ENCODE measurements at places on chromosomes 2 and 18.

GRCh38 chr2:15160201-15160991, 400.7 kb downstream of the NBAS start:
- no peak for DNase-seq

- DNase-seq, result no peak
Observed at GRCh38 chr2:48364100-48364499, 165.9 kb upstream of the STON1 start.

- no peak for DNase-seq
Observed at GRCh38 chr2:43358410-43359201, 132.2 kb upstream of the ZFP36L2 start.

DNA sequence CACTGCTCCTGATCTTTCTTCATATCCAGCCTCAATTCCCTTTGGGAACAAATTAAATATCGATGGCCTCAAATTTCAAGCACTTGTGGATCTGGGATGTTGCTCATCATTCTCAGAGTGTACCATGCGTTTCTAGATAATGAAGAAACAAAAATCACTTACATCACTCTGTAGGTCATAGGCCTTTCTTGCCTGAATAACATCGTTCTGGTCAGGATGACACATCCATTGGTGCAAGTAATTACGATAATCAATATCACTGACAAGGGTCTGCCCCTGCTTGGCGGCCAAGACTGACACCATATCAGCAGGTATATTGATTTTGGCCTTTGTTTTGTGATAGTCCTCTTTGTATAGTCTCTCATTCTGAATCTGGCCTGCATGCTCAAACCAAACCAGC, 157.3 kb downstream of the RIF1 start:
- DNase-seq, result no peak

GRCh38 chr2:181411105-181411849, 45.9 kb upstream of the ITGA4 start:
- DNase-seq, result no peak

DNA sequence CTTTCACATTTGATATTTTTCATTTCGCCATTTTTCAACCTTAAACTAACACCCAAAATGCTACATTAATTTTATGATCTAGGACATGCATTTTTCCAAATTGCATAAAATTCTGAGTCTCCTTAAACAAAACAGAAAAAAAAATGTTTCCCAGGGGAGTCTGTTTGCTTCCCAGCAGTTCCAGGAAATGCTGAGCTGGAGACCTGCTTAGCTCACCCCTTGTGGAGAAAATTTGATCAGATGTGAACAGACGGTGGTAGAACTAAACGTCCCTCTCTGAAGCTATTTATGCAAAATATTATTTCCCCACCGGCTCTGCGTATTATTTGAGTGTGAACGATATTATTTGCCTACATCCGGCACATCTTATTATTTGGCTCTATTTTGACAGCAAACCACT, 74.9 kb upstream of the AGAP1 start:
- DNase-seq, result no peak

DNA sequence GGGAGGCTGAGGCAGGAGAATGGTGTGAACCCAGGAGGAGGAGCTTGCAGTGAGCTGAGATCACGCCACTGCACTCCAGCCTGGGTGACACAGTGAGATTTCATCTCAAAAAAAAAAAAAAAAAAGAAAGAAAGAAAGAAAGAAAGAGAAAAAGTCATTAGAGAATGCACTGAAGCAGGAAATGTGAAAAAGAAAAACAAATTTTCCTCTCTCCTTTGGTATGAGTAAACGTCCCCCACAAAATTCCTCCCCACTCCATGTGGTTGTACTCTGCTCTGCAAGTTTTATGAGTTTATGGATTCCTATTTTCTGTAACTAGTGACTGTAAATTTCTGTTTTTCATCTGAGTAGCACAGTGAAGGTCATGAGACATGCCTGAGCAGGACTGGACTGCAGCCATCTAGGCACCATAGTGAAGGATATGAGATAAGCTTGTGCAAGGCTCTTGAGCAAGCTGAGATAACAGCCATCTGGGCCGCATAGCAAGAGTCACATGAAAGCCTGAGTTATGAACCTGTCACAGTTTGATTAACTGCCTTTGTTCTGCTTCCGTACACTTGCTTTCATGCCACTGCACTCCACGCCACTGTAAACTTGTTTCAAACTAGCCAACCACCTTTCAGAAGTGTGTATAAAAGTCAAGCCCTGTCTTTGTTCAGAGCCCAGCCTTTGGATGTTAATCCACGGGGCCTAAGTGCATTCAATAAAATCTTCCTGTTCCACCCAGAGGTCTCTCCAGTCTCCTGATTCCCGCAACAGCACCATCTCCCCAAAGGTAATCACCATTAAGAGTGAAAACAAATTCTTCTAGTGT, 50.2 kb downstream of the SKA1 start:
- no peak for DNase-seq

- DNase-seq, result no peak
Observed at GRCh38 chr2:147630585-147630984, 214.2 kb upstream of the ACVR2A start.

- DNase-seq, result no peak
Observed at GRCh38 chr2:10252224-10252623, 50.5 kb upstream of the HPCAL1 start.

DNA sequence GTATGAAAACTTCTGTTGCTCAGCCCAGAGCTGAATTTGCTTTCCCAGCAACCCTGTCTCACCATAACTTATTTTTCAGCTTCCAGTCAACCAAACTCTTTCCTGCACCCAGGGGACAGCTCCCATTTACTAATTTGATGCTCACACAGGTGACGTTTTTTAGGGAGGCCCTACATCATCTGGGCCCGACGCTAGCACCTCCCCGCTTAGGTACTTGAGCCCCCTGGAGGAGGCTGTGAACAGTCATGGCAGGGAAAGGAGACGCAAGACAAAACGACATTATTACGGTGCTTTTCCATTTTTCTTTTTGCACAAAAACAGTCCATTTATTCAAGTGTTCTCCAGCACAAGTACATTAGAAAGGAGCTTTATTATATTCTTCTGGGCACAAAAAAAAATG, 59.2 kb upstream of the POMC start:
- DNase-seq, result no peak

GRCh38 chr18:75475228-75475627, 47.7 kb upstream of the SMIM21 start:
- peak; percentile 66 for DNase-seq

- no peak for DNase-seq
Observed at GRCh38 chr18:23387265-23387664, 65.8 kb upstream of the RIOK3 start.

- DNase-seq, result no peak
Observed at GRCh38 chr2:42055573-42056514, 8.0 kb downstream of the PKDCC start.

DNA sequence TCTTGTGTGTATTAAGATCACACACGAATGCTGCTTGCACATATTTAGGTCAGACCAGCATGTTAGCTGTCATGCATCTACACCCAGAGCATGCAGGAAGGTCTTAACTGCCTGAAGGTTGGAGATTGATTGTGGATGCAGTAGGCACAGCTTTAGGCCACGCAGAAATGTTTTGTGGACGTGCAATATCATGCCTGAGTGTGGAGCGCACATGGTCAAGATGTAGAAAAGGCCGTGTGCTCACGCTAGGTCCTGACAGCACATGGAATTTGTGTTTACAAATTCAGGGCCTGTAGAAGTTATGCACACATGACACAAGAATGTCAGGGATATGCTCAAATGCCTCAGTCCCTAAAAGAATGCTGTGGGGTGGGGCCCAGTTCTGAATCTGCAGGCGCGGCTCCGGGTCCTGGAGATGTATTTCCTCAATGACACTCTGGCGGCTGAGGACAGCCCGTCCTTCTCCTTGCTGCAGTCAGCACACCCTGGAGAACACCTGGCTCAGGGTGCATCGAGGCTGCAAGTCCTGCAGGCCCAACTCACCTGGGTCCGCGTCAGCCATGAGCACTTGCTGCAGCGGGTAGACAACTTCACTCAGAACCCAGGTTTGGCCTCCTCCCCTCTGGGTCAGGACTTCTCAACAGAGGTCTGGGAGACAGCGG, 27.9 kb downstream of the MARCO start:
- no peak for DNase-seq

GRCh38 chr2:8857709-8858108, 20.3 kb upstream of the KIDINS220 start:
- no peak for DNase-seq

GRCh38 chr2:39696838-39697237, 31.1 kb downstream of the TMEM178A start:
- peak; percentile 28 for DNase-seq

DNA sequence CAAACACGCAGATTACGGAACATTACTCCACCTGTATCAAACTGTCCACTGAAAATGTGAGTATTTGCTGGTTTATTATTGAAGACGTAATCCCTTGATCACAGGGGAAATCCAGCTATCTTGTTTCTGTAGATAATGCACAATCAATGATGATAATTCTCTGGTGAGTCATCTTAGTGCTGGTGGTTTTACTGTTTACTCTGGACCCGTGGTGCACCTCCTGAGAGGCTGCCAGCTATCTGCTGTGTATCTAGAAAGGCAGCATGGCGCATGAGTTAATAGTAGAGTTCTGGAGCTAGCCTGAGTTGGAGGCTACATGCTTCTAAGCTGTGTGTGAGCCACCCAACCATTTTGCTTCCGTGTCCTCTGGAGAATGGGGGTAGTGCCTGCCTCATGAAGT, 6.5 kb downstream of the NCAPH start:
- DNase-seq, result no peak

GRCh38 chr2:239921843-239922242, 103.3 kb downstream of the NDUFA10 start:
- DNase-seq, result no peak

DNA sequence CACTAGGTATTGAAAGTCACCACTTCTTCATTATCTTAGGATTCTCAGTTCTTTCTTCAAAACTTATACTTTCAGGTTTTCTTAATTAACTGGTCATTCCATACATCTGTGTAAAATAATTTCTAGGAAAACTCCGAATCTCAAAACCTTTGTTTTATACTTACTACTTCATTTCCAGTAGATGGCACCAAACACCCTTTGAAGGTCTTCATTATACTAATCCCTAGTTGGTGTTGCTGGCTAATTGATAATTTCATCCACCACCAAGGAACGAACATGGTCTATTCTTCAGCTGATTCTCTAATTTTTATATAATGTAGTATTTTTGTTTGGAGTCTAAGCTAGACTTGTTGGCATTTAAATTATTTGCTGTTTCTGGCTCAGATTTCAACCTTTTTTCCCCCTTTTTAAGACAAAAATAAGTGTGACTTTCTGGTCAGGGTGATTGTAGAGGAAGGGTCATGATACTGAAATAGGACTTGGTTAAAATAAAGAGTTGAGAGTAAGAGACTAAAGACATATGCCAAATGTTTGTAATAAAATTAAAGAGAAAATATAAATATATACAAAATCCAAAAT, 2.8 kb upstream of the MXD1 start:
- no peak for DNase-seq

DNA sequence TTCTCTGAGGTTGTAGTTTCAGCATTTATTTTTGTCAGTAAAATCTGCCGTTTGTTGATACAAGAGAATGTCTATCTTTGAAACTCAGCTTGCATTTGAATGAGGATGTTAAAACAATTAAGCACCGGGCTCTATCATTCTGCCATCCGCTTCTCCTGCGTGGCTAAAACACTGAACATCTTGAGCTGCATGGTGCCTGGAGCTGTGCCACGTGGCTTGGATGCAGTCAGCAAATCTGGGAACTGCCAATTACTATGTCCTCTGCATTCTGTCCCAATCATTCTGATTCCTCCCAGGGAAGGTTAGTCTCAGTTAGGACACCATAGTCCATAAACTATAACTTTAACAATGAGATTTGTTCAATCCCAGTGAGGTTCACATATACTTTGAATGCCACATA, 598.4 kb downstream of the FBXO15 start:
- DNase-seq, result no peak

GRCh38 chr2:74131901-74132300, 15.8 kb downstream of the BOLA3 start:
- no peak for DNase-seq

DNA sequence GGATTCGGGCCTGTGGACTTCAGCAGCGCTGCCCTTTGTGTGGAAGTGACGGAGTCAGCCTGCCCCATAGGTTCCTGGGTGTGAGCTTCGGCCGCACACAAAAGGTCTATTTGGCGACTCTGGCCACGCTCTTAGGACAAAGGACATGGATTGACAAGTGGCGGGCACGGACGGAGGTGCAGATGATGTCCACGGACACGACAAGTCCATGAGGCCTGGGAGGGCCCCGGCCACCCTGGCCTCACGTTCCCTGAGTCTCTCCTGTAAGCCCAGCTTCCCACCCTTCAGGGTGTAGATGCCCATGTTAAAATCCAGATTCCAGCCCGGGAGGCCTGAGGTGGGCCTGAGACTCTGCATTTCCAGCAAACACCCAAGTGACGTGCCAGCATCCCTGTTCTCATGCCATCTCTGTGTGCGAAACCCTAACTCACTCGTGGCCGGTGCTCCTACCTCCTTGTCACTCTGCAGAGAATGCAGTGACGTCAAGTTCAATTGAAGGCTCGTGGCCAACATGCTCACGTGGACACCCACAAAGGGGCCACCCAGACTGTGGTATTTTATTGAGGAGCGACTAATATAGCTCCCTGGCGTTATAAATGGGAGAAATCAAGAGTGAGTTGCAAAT, 111.7 kb downstream of the RTP5 start:
- DNase-seq, result no peak

DNA sequence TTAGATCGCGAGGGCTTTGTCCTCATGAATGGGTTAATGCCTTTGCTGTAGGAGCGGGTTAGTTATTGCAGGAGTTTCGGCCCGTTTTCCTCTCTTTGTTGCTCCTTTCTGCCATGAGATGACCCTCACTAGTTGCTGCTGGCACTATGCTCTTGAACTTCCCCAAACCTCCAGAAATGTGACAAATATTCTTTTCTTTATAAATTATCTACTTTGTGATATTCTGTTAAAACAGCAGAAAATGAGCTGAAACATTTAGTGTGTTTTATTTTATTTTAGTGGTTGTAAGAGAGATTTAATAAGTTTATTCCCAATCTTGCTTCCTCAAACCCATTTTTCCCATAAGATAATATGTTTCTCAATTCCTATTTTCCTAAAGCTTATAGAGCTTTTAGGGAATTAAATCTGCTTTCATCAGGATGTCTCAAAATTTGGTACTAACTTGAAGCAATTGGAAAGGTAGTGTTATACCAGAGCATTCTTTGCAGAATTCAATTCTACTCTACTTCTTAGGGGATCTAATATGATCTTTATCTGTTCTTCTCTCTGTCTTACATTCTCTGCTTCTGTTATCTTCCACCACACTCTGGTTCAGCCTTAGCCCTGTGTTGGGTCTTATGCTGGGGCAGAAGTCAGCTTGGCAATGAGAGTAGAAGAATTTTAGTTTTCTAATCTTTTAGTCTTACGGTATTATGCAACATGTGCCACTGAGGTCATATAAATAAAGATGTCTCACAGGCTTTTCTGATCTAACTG, 23.1 kb downstream of the DDX1 start:
- no peak for DNase-seq

DNA sequence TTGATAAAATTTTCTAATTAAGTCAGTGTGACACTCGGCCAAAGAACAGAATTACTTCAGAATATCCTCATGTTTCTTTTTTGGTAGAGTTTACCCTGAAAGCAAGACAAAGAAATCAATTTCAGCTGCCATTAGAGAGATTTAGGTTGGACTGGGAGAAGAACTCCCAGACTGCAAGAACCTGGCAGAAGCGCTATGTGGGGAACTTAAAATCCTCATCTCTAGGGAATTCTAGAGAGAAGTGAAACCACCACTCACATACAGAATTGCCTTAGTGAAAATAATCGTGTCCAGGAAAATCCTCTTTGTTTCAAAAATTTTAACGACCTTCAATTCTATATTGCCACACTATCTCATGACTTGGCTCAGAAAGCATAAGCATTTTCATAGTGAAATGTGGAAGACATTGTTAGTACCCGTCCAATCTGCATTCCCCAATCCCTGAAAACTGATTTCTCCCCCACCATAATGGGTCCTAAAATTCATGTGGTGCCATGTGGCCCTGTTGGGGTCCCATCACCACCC, 297.3 kb upstream of the MEIS1 start:
- no peak for DNase-seq
